ENCODE measurements at places on chromosomes 2 and 18. TPM values are rescaled to one million over a fixed set of nuclear protein-coding genes. Genes with fewer than 3 reads are reported as not detected.

LRP2 gene
- total RNA-seq, result 0.30 TPM

PARD6G gene
- total RNA-seq, result 1.3 TPM

CELF4 gene
- 0.24 TPM for total RNA-seq

CFAP65 gene
- not detected for total RNA-seq

TGFA gene
- total RNA-seq, result 0.73 TPM

GALR1 gene
- 0.08 TPM for total RNA-seq

SERPINB3 gene
- not detected for total RNA-seq

RAB6C gene
- total RNA-seq, result not detected

All from cardiac septum (tissue), 1 donor.